ENCODE measurements at places on chromosomes 2 and 18.

DNA sequence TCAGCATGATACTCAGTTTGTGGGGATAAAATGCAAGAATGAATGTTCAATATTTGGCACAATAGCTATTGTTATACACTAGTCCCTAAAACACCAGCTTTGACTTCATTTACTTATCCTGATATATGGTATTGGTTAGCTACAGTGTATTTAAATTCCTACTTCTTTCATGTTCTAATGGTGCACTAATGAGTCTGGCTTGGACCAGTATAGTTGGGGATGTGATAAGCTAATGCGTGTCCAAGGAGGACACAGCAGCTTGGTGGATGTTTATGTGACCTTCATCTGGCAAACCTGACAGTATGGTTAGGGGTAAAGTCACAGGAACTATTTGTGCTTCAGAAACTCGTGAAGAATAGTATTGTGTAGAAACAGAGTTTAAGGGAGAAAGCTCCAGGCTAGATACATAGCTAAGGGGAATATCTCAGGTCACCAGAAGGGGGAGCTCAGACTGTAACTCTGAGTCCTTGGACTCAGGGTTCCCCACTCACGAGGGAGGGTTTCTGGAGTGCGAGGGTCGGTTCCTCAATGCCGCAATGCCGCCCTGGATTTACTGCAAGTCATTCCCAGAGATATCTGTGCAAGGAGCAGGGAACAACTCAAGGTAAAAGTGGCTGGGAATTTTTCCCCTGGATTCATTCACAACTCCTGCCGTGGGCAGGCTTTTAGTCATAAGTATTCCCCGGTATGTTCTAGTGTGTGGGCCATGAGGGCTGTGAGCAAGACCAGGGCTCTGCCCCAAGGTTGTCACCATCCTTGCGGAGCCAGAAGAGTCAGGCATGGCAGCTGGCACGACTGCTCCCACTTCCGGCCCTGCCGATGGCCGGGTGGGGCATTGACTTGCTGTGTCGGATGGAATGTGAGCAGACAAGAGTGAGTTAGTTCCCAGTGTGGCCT is 14.5 kb downstream of the IL1R2 start:
- DNase-seq = peak; percentile 68

GRCh38 chr2:222751238-222751637 is 79.8 kb downstream of the MOGAT1 start:
- DNase-seq = no peak

- no peak for DNase-seq
Measured at GRCh38 chr2:74267068-74267467, 68.7 kb downstream of the MTHFD2 start.

DNA sequence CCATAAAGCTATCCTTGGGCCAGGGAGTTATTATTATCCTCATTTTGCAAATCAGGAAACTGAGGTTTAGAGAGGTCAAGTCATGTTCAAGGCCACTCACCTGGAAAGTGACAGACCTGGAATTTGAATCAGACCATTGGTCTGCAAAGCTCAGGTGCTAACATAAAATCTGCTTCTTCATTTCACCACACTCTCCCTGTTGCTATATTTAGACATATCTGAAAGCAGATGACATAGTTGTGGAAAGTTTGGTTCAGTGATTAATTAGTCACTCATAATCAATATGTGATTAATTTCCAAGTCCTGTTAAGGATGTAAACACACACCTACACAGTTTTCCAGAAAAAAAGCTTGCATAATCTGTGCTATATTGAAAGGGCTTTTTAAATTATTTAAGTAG is 57.4 kb downstream of the LINC00305 start:
- no peak for DNase-seq

DNA sequence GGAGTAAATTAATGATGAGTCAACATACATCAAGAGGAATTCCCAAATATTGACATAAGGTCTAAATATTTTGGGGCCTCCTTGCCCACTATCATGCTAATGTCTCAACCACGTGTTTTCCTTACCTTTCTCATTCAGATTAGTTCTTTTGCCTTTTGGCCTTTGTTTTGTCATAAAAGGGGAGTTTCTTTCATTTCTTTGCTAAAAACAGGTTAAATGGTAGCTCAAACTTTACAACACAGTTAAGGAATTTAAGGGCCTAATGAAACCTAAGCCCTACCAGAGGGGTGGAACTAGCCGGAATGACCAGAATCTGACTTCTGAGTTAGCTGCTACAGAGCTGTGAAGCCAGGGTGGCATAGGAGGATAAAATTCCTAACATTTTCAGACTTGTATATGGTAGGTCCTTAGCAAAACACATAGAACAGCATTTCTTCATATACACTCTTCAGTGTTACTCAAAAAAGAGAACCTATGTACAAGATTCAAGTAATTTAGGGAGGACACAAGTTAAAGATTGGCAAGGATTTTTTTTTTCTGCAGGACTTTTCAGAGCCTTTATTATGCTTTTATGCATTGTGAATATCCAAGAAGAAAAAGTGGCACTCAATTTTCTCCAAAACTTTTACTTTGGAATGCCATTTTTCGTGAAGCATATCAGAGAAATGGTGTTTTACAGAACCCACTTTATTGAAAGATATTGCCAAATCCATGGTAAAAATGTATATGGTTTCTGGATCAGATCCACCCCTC is 633.1 kb downstream of the ARHGAP15 start:
- peak; percentile 34 for DNase-seq

DNA sequence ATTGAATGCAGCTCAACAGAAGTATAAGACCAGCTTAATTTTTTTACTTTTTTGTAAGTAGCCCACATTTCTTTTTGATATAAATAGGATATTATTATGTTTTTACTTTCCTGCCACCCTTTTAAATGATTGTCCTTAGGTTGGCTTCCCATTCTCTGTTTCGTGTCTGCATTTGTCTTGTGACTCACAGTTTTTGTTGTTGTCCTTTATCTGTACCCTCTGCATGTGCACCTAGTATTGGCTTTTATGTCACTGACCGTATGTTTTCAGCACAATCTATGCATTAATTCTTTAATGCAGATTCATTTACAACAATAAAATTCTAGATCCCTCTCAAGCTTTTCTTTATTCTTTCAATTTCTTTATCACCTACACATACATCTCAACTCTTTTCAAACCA is 474.2 kb upstream of the FANCL start:
- DNase-seq = no peak

GRCh38 chr2:239660390-239661230 is 259.8 kb upstream of the HDAC4 start:
- DNase-seq = no peak

DNA sequence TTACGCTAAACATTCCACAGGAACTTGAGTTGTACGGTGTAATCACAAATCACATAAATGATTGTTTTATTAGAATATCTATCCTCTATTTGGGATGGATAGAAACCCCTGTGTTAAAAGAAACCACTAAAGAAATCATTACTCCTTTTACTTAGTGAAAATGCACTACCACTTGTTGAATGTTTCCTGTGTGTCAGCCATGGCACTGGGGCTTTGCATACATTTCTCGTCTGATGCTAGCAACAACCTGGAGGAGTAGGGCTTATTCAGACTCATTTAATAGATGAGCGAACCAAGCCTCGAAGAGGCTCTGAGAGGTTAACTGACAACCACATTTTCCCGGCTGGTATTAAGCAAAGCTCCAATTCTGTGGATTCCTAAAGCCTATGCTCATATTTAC is 60.5 kb upstream of the PELI1 start:
- DNase-seq = no peak

- no peak for DNase-seq
Measured at GRCh38 chr2:69836316-69836715, 6.9 kb downstream of the GMCL1 start.

DNA sequence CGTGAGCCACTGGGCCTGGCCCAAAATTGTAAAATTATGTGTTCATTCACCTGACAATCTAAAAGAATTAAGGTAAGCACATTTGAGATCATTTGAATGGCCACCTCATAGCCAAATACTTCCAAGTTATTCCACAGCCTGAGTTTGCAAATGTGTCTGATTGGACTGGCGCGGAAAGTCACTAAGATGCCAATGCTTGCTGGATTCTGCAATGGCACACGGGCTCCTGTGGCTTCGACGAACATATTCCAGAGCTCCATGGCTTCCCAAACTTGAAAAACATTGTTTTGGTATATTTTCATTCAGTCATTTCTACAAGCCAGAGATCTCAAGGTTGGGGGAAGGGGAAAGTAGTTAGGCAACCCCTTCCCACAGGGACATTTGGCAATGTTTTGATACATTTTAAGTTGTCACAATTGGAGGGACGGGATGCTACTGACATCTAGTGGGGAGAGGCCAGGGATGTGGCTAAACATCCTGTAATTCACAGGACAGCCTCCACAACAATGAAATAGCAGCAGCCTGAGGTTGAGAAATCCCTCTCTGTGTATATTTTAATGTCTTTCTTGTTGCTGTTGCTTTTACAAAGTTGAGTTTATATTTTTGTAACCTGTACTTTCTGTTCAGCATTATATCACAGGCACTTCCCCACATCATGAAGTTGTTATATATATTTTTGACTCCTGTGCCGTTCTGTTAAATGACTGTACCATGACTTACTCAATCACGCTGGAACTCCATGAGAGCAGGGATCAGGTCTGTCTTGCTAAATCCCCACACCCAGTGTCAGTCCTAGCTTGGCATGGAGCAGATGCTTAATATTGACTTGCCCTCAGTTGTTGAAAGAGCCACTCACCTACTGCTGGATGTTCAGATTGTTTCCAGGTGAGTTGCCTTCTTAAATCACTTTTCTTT is 56.9 kb downstream of the COL4A4 start:
- DNase-seq = peak; percentile 71

DNA sequence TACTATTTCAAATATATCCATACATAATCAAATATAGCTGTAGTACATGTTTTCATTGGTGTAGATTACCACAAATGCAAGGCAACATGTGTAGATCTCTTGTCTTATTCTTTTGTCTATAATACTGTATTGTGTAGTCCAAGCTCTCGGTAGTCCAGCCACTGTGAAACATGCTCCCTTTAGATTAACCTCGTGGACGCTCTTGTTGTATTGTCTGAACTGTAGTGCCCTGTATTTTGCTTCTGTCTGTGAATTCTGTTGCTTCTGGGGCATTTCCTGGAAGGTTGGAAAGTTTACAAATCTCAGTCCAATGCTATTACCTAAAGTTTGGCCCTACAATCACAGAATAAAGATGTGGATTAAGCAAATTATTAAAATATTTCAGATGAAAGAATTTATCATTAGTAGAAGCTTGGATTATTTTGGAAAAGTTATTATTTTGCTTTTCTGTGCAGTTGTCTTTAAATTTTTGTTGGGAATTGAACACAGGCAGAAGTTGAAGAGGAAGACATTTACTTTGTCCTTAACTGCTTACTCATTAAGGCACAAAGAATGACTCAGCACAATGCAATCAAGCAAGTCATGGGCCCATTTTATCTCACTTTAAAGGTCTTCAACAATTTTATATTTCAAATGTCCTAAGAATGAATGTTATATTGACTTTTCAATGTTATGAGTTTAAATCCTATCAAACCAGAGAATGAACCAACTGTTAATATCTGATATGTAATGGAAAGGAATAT is 103.4 kb upstream of the CAVIN2 start:
- DNase-seq = peak; percentile 61

- DNase-seq = no peak
Measured at GRCh38 chr2:7031547-7032245, 114.5 kb downstream of the RNF144A start.

GRCh38 chr18:3027370-3027891 is 14.5 kb upstream of the LPIN2 start:
- DNase-seq = peak; percentile 56

DNA sequence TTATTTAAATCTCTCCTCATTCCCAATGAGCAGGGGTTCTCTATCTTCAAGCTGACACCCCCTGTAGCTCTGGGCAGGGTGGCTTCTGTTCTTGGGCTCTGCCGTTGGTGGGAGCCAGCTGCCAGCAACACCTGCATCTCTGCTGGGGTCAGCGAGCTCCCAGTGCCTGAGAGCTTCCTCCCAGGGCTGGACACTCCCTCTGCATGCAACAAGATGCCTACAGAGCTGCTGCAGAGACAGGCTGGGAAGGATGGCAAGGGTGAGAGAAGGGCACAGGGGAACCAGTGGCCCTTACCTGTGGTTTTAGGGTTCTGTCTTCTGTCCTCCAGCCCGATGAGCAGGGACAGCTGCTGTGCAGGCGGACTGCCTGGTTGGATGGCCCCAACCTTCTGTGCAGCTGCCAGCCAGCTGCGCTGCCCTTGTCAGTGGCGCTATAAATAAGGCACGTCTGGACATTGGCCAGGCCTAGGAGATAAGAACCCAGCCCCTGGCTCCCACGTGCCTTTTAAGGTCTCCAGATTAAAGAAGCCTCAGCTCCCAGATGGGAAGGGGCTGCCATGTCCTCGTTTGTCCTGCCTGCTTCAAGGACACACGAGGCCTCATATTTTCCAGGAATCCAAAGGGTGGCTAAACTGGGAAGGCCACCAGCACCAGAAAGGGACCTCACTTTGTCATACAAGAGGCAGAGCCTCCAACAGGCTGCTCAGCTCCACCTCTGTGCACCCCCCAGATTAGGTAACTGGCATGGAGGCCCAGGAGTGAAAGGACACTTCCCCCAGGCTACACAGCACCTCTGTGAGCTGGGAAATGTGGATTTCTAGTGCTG is 39.5 kb upstream of the FHL2 start:
- DNase-seq = peak; percentile 32

DNA sequence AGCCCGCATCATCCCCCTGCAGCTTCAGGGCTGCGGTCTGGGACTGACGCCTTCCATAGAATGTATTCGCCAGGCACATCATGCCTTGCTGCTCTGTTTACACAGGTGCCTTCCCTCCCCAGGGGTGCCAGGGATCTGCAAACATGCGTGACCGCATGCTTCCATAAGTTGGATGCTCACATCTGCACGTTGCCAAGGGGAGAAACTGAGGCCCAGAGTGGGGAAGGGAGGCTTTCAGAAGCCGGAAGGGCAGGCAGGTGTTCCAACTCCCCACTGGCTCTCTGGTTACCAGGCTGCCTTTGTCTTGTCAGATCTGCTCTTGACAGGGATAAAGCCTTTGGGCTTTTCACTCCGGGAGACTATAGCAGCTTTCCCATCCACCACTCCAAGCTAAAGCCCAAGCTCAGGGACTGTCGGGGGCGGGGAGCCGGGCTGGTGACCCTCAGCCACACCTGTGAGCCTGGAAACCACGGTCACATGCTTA is 125.8 kb upstream of the TNP1 start:
- no peak for DNase-seq

- no peak for DNase-seq
Measured at GRCh38 chr18:36205166-36205565, 17.9 kb downstream of the MOCOS start.

GRCh38 chr2:54741250-54741649 is 17.8 kb downstream of the EML6 start:
- DNase-seq = no peak

DNA sequence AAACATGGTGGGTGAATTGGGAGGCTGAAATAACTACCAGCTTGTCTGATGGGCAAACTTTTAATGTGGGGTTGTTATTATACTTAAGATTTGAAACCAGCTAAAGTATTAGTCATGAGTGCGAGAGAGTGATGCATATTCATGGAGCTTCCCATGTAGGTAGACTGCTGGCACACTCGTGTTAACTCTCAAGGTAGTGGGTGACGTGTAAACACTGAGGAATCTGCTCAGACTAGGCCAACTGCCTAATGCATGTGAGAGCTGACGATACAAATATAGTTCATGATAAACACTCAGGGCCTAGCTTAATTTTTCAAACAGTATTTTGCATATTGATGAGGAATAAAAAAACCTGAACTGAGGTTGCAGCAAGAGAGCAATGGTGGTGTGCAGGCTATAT is 1165.7 kb upstream of the PIK3C3 start:
- DNase-seq = no peak

GRCh38 chr18:27556741-27557140 is 371.6 kb upstream of the CHST9 start:
- no peak for DNase-seq

Measured in EH (cell line).